A549 treated with AZD2906 at 1 μM for 4 hours (cell line): ENCODE measurements at places on chromosomes 1 and 21. TPM values are rescaled to one million over a fixed set of nuclear protein-coding genes. Genes with fewer than 3 reads are reported as not detected.

Gene PRELP
- 0.01 TPM in 2 of 5 replicates, not detected in the others for total RNA-seq

Gene ADGRB2
- 4.0 to 5.1 TPM (median 4.6 TPM) in 5 replicates for total RNA-seq

Gene SLC1A7
- 0.03 TPM in 1 of 5 replicates, not detected in the others for total RNA-seq

Gene CELA3B
- total RNA-seq: not detected in 5 replicates

Gene MFAP2
- total RNA-seq: 0.85 to 1.4 TPM (median 0.93 TPM) in 5 replicates

Gene SPRR2E
- not detected in 5 replicates for total RNA-seq

Gene BSND
- not detected in 5 replicates for total RNA-seq

Gene BCL2L15
- 0.24 to 0.96 TPM (median 0.73 TPM) in 5 replicates for total RNA-seq

Gene TCHH
- 0.23 to 0.28 TPM (median 0.25 TPM) in 5 replicates for total RNA-seq

Gene CLCA1
- total RNA-seq: not detected in 5 replicates

Gene HAO2
- total RNA-seq: not detected in 5 replicates

Gene SPRR1A
- not detected in 5 replicates for total RNA-seq

Gene SYTL1
- 0.26 to 0.63 TPM (median 0.41 TPM) in 5 replicates for total RNA-seq

Gene KIRREL1
- total RNA-seq: 17.1 to 24.3 TPM (median 21.0 TPM) in 5 replicates

Gene LCE2B
- total RNA-seq: not detected in 5 replicates

Gene ABCG1
- 2.6 to 3.0 TPM (median 2.7 TPM) in 5 replicates for total RNA-seq

Gene ALPL
- 0.41 to 0.67 TPM (median 0.51 TPM) in 5 replicates for total RNA-seq

Gene PADI2
- total RNA-seq: 0.84 to 1.2 TPM (median 0.98 TPM) in 5 replicates

Gene KRTAP11-1
- not detected in 5 replicates for total RNA-seq

Gene SPATA21
- total RNA-seq: 0.03 to 0.09 TPM (median 0.05 TPM) in 5 replicates

Gene ZFP69B
- total RNA-seq: 1.1 to 2.0 TPM (median 1.7 TPM) in 5 replicates

Gene ZNF670
- 2.9 to 4.3 TPM (median 3.0 TPM) in 5 replicates for total RNA-seq

Gene LHX4
- 0.32 to 0.46 TPM (median 0.33 TPM) in 5 replicates for total RNA-seq

Gene CIART
- total RNA-seq: 1.8 to 3.5 TPM (median 2.5 TPM) in 5 replicates

Gene TIE1
- 0.06 to 0.12 TPM (median 0.08 TPM) in 4 of 5 replicates, not detected in the other for total RNA-seq

Gene SLX9
- 40.0 to 62.2 TPM (median 59.7 TPM) in 5 replicates for total RNA-seq

Gene ANKRD34A
- total RNA-seq: 0.21 to 0.30 TPM (median 0.25 TPM) in 5 replicates

Gene OR14K1
- not detected in 5 replicates for total RNA-seq

Gene RAD54L
- 9.5 to 11.5 TPM (median 11.1 TPM) in 5 replicates for total RNA-seq

Gene BGLAP
- total RNA-seq: 0.15 to 0.37 TPM (median 0.32 TPM) in 5 replicates

Gene HLX
- total RNA-seq: 3.3 to 5.0 TPM (median 4.4 TPM) in 5 replicates

Gene SPRR2B
- not detected in 5 replicates for total RNA-seq

Gene NKAIN1
- 0.85 to 1.2 TPM (median 1.0 TPM) in 5 replicates for total RNA-seq

Gene DNAJC8
- total RNA-seq: 64.3 to 75.0 TPM (median 68.2 TPM) in 5 replicates

Gene CLDN14
- total RNA-seq: 0.07 TPM in 1 of 5 replicates, not detected in the others

Gene BARHL2
- not detected in 5 replicates for total RNA-seq

Gene AK5
- total RNA-seq: 4.6 to 9.1 TPM (median 5.8 TPM) in 5 replicates

Gene TMEM269
- total RNA-seq: 0.05 to 0.22 TPM (median 0.10 TPM) in 5 replicates

Gene KCNAB2
- total RNA-seq: 6.9 to 8.2 TPM (median 7.7 TPM) in 5 replicates

Gene NBPF4
- 0.08 to 0.11 TPM (median 0.10 TPM) in 4 of 5 replicates, not detected in the other for total RNA-seq

Gene FCRL2
- total RNA-seq: not detected in 5 replicates

Gene CELA2A
- total RNA-seq: not detected in 5 replicates

Gene LMX1A
- total RNA-seq: not detected in 5 replicates

Gene ARHGEF16
- 3.9 to 5.2 TPM (median 5.0 TPM) in 5 replicates for total RNA-seq

Gene PRRX1
- 0.06 TPM in 1 of 5 replicates, not detected in the others for total RNA-seq

Gene SCAF4
- total RNA-seq: 16.9 to 18.5 TPM (median 18.0 TPM) in 5 replicates

Gene TUFT1
- total RNA-seq: 7.3 to 8.3 TPM (median 7.9 TPM) in 5 replicates

Gene GUCA2A
- 0.13 TPM in 1 of 5 replicates, not detected in the others for total RNA-seq

Gene TNFRSF4
- total RNA-seq: 0.13 to 0.34 TPM (median 0.20 TPM) in 4 of 5 replicates, not detected in the other
